Transverse colon (tissue), 4 donors: ENCODE measurements at places on chromosomes 12 and 14. TPM values are rescaled to one million over a fixed set of nuclear protein-coding genes. Genes with fewer than 3 reads are reported as not detected.

The JPH4 gene
- 0.27 TPM for total RNA-seq

The LYSET gene
- total RNA-seq = 9.1 TPM

The GALNT9 gene
- 0.82 TPM for total RNA-seq

The SMCO2 gene
- not detected for total RNA-seq

The RNASE2 gene
- total RNA-seq = not detected

The MYO1H gene
- not detected for total RNA-seq

DNA sequence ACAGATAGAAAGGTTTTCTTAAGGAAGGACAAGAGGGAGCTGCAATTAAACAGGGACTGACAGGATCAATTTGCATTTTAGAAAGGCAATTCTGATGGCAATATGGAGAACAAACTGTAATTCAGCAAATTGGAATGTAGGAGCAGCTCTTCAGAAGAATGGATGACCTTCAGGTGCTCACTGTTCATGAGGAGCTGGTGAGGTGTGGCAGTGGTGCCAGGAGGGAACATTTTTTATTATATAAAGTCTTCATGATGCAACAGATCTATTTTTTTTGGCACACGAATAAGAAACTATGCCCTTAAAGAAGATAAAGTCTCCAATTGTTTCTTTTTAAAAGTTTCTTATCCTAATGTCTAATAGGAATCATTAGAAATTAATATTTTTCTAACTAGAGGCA, 151.7 kb downstream of the SLC38A4 start:
- H3K4me3 ChIP-seq = no peak overlapping the region
- DNase-seq = no peak
- H3K4me1 ChIP-seq = no peaks in the 10 kb centered on the region
- H3K27me3 ChIP-seq = no peaks in the 10 kb centered on the region
- H3K27ac ChIP-seq = no peak overlapping the region

DNA sequence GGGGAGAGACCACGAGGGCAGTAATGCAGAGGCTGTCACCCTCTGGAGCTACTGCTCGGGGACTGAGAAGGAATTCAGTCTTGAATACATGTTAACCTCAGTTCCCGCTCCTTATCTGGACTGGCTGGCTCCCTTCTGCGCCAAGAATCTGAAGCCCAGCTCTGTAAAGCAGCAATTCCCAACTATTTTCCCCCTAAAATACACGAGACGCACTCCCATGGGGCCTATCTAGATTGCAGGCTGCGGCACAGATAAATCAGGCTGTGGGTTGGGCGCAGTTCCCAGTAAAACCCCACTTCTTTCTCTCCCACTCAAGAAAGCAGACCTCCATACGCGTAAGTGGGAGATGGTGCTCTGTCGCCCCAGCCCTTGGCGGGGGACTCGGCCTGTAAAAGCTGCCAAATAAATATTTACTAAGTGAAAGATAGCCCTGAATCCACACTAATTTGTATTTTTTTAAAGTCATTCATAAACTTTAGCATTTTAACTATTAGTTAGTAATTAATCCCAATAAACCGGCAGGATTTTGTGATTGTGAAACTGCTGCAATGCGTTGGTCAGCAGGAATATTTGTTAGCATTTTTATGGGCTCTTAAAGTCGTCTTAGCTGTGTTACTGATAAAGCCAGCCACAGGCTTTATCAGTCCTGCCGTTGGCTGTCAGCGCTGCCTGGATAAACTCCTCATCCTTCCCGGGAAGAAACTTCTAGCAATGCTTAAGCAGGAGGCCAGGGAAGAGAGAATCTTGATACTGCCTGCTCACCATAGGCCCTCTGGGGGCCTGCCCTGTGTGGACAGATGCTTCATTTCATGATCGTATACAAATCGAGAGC, 17.8 kb downstream of the FBXL14 start:
- H3K27me3 ChIP-seq = no peaks in the 10 kb centered on the region
- no peak overlapping the region for H3K4me3 ChIP-seq
- no peak for DNase-seq
- no peaks in the 10 kb centered on the region for H3K36me3 ChIP-seq
- H3K27ac ChIP-seq = peak overlapping the region; percentile 60
- H3K4me1 ChIP-seq = peaks cover 22% of the 10 kb centered on the region

DNA sequence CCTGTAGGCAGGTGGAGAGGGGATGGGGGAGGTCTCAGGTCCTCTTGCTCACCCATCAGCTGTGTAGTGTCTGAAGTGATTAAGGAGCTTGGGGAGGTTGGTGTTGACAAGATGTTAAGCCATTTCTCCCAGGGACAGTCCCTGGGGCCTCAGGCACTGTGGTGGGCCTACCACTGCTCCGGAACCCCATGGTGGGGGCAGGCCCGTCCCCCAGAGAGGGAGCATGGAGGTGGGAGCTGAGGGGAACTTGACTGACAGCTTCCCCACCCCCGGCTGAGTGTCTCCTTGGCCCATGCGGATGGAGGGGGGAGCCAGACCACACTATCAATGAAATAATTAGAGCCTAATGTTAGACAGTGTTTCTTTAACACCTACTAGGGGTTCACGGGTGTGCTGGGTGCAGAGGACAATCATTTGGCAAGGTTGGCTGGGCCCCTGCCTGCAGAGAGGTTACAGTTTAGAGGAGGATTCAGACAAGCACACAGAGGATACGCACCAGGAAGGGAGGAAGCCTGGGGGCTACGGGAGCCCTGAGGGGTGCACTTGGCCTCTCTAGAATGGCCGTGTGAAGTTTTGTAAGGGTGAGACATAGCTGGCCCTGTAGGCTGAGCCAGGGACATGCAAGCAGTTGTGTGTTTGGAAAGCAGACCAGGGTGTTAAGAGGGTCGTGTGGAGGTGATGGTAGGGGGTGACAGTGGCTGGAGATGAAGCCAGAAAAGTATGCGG, 19.3 kb upstream of the KRT80 start:
- H3K27ac ChIP-seq = no peak overlapping the region
- peaks cover 6% of the 10 kb centered on the region for H3K4me1 ChIP-seq
- no peaks in the 10 kb centered on the region for H3K36me3 ChIP-seq
- H3K27me3 ChIP-seq = no peaks in the 10 kb centered on the region
- no peak for DNase-seq

- DNase-seq = peak; percentile 53
- no peaks in the 10 kb centered on the region for H3K27me3 ChIP-seq
- peaks cover 24% of the 10 kb centered on the region for H3K36me3 ChIP-seq
- no peak overlapping the region for H3K4me3 ChIP-seq
- H3K4me1 ChIP-seq = peaks cover 29% of the 10 kb centered on the region
Observed at GRCh38 chr12:107759410-107759809, 1.5 kb downstream of the PRDM4 start.

- no peaks in the 10 kb centered on the region for H3K27me3 ChIP-seq
- no peaks in the 10 kb centered on the region for H3K4me1 ChIP-seq
- no peaks in the 10 kb centered on the region for H3K36me3 ChIP-seq
- H3K4me3 ChIP-seq = no peak overlapping the region
- no peak overlapping the region for H3K27ac ChIP-seq
Observed at GRCh38 chr14:52755607-52756316, 25.8 kb downstream of the STYX start.

DNA sequence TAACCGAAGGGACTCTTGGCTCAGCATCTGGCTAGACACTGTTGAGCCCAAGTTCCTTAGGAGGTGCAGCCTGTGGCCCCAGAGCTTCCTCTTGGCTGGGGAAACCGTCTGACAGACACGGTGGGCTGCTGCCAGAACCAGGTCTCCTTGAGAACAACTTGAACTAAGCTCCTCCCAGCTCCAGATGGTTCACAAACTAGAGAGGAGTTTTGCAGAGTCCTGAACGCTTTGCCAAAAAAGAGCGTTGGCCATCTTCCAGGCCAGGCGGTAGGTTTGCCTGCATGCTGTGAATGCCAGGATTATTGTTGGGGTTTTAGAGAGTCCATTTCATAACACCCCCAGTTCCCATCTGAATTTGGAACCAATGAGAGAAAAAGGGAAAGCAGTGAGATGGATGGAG, 399.8 kb downstream of the RGS6 start:
- no peaks in the 10 kb centered on the region for H3K36me3 ChIP-seq
- peaks cover 9% of the 10 kb centered on the region for H3K4me1 ChIP-seq
- no peak overlapping the region for H3K4me3 ChIP-seq
